ENCODE measurements at places on chromosomes 1 and 21. TPM values are rescaled to one million over a fixed set of nuclear protein-coding genes. Genes with fewer than 3 reads are reported as not detected.

DNA sequence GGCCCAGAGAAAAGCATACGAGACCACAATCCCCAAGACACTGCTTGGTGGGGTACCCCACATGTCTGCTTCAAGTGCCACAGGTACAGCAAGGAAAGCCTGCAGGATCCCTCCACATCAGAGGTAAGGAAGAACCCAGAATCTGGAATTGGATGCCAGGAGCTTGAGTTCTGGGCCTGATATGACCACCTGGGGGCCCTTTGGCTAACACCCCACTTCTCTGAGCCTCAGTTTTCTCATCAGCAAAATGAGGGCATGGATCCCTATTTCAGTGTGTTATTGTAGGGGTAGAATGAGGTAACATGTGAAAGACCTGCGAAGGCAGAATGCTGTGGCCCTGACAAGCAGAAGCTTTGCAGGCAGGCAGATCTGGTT is 24.5 kb downstream of the NAV1 start:
- H3K27me3 ChIP-seq, result no peaks in the 10 kb centered on the region
- DNase-seq, result no peak
- H3K4me1 ChIP-seq, result no peaks in the 10 kb centered on the region
- peak overlapping the region; percentile 77 for H3K27ac ChIP-seq

DNA sequence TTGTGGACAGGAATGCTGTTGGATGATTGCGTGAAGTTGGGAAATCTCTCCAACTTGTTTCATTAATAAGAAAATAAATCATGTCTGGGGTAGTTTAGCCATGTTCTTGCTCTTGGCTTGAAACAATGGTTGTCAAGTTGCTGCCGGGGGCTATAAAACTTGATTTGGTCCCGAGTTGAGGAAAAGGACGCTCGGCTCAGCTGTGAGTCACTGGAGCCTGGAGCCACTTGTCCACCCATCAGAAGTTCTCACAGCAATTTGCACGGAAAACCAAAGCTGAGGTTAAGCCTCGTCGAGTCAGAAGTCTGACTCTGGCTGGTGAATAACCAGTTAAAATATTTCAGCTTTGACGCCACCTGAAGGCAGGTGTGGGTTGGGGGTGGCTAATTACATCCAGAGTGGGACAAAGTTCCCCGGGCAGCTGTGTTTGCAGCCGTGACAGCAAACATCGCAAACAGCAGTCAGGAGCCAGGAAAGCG is 19.7 kb upstream of the RIPK4 start:
- H3K36me3 ChIP-seq, result no peaks in the 10 kb centered on the region
- H3K4me3 ChIP-seq, result no peak overlapping the region
- H3K27me3 ChIP-seq, result no peaks in the 10 kb centered on the region
- H3K27ac ChIP-seq, result peak overlapping the region; percentile 60
- peak; percentile 69 for DNase-seq

DNA sequence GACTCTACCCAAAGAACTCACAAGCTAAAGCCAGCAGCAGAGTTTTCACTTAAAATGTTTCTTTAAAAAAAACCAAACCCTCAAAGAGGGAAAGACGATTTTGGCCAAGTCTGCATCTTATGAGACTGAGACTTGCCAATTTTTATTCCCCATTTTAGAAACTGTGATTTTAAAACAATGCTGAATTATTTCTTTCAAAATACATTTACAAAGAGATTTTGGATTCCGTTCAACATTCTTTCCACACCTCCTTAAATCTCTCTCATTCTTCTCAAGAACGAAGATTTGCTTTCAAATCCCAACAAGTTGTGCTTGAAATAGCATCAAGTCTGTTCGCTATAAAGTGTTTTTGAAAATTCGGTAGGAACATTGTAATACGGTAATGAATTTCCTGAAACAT is 133.9 kb upstream of the VANGL1 start:
- no peaks in the 10 kb centered on the region for H3K36me3 ChIP-seq
- no peaks in the 10 kb centered on the region for H3K27me3 ChIP-seq
- DNase-seq, result no peak
- H3K4me1 ChIP-seq, result no peaks in the 10 kb centered on the region

- peaks cover 39% of the 10 kb centered on the region for H3K27me3 ChIP-seq
- H3K4me1 ChIP-seq, result peaks cover 40% of the 10 kb centered on the region
- peak; percentile 85 for DNase-seq
- H3K27ac ChIP-seq, result no peak overlapping the region
- no peaks in the 10 kb centered on the region for H3K36me3 ChIP-seq
Measured at GRCh38 chr1:156656806-156657740, 15.2 kb downstream of the BCAN start.

DNA sequence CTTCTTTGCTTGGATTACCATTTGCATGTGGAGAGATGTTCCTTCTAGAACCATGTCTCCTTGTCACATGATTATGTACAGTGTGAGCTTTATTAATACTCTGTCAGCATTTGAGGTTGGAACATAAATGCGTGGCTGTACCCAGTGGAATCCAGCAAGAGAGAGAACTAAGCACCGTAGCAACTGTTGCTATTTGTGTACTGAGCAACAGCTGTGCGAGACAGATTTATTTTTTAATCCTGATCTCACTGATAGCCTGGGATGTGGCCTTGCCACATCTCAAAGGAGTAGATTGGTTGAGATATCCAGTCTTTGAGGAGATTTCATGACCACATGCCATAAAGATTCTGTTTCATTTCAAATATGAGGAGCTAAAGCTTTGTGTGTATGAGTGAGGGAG is 43.4 kb downstream of the KIF1B start:
- peak overlapping the region; percentile 73 for H3K27ac ChIP-seq
- no peak overlapping the region for H3K4me3 ChIP-seq
- no peaks in the 10 kb centered on the region for H3K36me3 ChIP-seq
- no peaks in the 10 kb centered on the region for H3K27me3 ChIP-seq

CELA3B gene
- total RNA-seq, result not detected

TTLL7 gene
- 3.5 TPM for total RNA-seq

SLFNL1 gene
- 0.52 TPM for total RNA-seq

TCEA3 gene
- 30.2 TPM for total RNA-seq

CNN3 gene
- total RNA-seq, result 256 TPM

TESK2 gene
- total RNA-seq, result 8.2 TPM

Measured in hepatocyte (in vitro differentiated cells).